Muscle of arm (tissue), 14 donors: ENCODE measurements at places on chromosomes 2 and 18.

DNA sequence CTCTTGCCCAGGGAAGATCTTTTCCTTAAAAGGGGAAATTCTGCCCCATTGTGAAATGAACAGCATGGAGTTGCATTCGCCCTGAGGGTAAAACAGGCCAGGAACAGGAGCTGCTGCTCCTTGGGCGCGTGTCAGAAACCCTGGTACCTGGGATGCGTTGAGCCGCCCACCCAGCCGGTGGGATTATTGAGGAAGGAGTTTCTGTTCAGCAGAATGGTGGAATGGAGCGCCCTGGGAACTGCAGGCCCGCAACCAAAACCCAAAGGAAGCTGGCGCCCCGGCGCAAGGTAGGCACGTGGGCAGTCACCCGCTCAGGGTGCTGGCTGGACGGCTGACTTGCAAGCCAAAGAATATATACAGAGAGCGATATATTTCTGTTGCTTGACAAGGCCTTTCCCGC lies 73.5 kb downstream of the MTCL1 start:
- no peak for DNase-seq

DNA sequence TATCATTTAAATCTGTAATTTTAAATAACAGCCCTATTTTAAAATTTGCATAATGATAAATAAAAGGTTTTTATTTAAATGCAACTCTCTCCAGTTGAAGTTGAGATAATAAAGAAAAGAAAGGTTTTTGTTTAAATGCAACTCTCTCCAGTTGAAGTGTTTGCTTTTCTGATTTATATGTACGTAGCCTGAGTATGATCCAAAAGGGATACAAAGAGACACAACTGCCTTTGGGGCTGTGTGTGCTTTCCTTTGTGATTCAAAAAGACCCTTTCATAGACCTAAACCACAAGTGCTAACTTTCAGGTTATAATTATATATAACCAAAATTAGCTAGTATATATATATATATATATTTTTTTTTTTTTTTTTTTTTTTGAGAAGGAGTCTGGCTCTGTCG lies 76.2 kb upstream of the MFF start:
- DNase-seq: no peak

- DNase-seq: no peak
Measured at GRCh38 chr2:60861736-60862135, 19.6 kb upstream of the REL start.

- no peak for DNase-seq
Measured at GRCh38 chr18:38243291-38243690, 677.7 kb upstream of the CELF4 start.

DNA sequence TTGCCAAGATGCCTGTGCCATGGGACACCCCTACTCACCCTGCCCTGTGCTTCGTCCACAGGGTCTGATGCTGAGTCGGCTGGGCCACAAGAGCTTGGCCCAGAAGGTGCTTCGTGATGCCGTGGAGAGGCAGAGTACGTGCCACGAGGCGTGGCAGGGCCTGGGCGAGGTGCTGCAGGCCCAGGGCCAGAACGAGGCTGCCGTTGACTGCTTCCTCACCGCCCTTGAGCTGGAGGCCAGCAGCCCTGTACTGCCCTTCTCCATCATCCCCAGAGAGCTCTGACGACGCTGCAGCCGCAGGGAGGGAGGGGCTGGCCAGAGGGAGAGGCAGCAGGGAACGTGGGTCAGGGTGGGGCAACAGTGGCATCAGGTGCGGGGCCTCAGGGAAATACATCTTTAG lies 81.5 kb downstream of the STPG4 start:
- no peak for DNase-seq

- no peak for DNase-seq
Measured at GRCh38 chr2:133426791-133427190, 141.5 kb downstream of the NCKAP5 start.

- no peak for DNase-seq
Measured at GRCh38 chr18:58784601-58785137, 80.0 kb upstream of the ZNF532 start.

GRCh38 chr2:225487878-225488416 lies 88.4 kb downstream of the NYAP2 start:
- DNase-seq: no peak

DNA sequence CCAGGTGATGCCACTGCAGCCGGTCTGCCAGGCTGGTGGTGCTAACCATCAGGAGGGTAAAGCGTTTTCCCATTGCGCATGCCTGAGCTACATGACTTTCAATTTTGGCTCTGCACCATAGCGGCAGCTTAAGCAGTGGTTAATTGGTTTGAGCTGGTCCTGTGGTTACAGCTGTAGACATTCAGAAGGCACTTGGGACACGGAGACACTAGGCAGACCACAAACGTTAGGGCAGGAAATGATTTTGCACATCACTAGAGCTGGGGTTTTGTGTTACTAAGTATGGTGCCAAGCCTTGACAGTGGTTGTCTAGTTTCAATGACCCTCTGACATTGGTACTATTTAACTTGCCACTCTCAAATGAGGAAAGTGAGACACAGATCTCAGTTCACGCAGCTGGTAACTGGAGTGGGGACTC lies 28.9 kb upstream of the CNOT11 start:
- DNase-seq: no peak

DNA sequence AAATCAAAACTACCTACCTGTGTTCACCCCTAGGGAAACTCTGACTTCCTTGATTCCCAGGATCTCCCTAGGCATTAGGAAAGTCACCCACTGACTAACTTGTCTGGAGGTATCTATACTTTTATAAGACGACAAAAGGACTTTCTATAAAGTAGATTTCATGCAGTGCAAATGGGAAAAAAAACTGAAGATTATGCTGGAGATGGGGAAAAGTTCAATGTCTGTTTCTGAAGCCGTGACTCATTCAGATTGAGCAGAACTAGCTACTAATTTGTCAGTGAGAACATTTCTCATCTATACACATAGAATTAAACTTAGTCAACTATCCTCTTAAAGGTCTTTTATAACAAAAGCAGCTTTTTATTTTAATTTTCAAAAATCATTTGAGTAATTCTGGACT lies 6.0 kb downstream of the SEPTIN10 start:
- DNase-seq: no peak

DNA sequence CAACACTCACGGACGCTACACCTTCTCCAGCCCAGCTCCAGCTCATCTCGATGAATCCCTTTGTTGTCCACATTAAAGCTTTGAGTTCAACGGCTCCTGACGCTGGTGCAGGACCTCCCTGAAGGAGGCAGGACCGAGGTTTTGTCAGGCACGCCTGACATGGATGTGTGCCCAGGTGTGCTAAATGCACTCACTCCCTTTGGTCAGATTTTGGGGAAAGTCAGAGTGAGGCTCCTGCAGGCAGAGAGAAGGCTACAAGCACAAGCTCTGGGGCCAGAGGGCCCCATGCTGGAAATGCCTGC lies 78.6 kb downstream of the NDUFA10 start:
- DNase-seq: no peak

GRCh38 chr18:40577239-40577980 lies 1377.6 kb upstream of the PIK3C3 start:
- DNase-seq: no peak

DNA sequence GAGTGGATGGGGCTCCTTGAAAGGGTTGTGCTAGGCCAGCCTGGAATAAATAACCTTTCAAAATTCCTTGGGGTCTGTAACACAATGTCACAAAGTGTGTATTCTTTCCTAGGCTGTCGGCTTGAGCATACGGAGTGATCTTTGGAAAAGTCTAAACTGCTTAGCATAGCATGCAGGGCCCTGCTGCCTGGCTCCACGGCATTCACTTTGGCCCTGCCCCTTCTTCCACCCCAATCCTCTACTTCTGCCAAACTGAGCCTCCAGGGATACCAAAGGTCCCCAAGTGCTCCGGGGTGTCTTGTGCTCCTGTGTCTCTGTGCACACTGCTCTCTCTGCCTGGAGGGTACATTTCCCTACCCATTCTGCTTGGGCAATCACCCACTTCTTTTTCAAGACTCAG lies 196.1 kb downstream of the LTBP1 start:
- no peak for DNase-seq

DNA sequence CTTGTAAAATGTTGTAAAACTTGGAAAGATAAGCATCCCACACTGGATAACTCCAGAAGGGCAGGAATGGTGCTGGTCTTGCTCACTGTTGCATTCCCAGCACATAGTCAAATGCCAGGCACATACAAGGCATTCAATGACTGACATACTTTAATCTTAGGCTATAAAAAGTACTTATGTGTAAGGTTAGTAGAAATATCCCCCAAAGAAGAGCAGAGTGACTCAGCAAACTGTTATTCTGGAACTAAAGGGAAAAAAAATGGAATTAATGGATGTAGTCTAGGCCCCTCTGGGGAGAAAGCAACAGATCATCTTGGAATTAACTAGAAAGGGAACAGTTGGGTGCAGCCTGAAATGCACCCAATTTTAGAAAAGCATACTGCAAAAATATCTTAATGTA lies 9.0 kb downstream of the ZBTB14 start:
- no peak for DNase-seq

DNA sequence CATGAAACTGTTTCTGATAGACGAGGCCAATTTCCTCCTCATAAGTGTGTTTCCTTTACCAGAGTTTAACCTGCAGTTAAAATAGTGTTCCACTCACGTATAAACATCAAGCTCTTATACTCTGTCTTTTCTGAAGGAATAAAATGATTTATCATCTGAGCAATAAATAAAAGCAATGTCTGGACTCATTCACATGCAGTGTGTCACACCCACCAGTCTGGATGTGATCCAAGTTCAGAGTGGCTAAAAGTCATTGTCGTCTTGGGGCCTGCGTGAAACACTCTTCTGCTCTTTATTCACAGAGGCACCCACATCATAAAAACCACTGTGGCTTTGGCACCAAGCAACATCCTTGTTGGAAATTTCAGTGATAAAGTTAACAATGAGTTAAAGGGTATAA lies 19.5 kb upstream of the SLC9A4 start:
- DNase-seq: no peak
